ENCODE measurements at places on chromosomes 5 and 9.

DNA sequence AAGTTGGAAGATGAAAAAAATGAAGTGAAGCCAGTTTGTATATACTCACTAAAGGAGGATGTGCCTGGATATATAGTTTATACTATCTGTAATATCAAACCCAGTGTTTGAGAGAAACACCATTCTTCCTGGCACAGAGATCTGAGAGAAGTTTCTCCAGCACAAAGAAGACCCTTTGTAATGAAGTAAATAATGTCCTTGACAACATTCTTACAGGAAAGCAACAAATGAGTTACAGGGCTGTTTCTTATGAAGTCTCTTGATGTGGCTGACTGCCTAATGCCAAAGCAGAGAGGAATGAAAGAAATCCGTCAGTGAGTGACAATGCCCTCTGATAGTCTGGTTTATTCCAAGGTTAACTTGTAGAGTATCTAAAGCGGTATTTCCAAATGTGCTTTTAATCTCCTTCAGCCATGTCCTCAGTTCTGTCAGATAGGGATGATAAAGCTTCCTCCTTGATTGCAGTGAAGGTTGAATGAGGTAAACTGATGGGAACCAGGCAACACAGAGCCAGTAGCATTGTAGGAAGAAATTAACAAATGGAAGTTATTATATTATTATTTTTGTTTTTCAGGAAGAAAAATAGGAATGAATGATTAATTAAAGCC lies 123.1 kb upstream of the ZNF608 start:
- DNase-seq: no peak

- no peak for DNase-seq
Observed at GRCh38 chr9:122096620-122097415, 3.7 kb upstream of the TTLL11 start.

DNA sequence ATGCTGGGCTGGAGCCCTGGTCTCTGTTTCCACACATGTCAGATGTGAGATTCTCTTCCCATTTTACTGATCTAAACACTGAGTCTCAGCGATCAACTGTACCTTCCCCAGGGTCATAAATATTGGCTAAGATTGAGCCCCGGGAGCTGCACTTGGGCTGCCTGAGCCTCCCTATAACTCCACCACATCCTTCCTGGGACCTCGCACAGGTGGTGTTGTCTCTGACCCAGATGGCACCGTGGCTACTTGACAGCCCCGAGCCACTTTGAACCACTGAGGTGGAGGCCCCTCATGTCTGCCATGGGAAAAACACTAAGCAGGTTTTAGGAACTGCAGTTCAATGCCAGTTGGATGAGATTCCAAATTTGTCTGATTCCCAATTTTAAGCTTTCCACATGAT lies 586.5 kb downstream of the IRX1 start:
- DNase-seq: no peak

- no peak for DNase-seq
Observed at GRCh38 chr5:79975422-79975821, 15.6 kb downstream of the MTX3 start.

- no peak for DNase-seq
Observed at GRCh38 chr9:14314424-14314928, 535 bp upstream of the NFIB start.

DNA sequence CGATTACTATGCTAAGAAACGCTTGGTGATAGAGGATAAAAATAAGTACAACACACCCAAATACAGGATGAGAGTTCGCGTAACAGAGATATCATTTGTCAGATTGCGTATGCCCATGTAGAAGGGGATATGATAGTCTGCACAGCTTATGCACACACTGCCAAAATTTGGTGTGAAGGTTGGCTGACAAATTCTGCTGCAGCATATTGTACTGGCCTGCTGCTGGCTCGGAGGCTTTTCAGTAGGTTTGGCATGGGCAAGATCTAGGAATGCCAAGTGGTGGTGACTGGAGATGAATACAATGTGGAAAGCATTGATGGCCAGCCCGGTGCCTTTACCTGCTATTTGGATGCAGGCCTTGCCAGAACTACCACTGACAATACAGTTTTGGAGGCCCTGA lies 208.4 kb downstream of the PDZD2 start:
- DNase-seq: no peak

Measured in activated CD8-positive, alpha-beta memory T cell treated with anti-CD3 and anti-CD28 coated beads, Interleukin-2, amount 50 U/mL, for 4 hours (primary cell).